ENCODE measurements at places on chromosomes 16 and 17.

DNA sequence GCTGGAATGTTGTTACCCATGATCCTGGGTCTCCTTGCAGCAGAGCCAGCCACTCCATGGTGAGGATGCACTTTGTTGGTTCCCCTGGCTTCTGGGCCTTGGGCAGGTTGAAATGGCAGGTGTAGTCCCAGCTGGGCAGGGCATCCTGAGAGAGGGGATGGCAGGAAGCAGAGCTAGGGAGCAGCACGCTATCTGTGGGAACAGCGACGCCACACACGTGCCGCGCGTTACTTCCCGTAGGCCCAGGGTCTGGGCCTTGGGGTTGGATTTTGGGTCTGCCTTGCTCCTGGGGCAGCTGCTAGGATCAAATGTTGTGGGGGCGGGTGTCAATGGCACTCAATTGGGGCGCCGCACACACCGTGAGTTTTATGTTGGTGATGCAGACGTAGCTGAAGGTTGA is 368.0 kb downstream of the CPPED1 start:
- no peak for DNase-seq

- DNase-seq: no peak
Measured at GRCh38 chr16:51392521-51393187, 241.6 kb upstream of the SALL1 start.

- DNase-seq: no peak
Measured at GRCh38 chr16:88368036-88368435, 14.7 kb upstream of the ZNF469 start.

- no peak for DNase-seq
Measured at GRCh38 chr17:49859991-49860953, 12.4 kb upstream of the TAC4 start.

DNA sequence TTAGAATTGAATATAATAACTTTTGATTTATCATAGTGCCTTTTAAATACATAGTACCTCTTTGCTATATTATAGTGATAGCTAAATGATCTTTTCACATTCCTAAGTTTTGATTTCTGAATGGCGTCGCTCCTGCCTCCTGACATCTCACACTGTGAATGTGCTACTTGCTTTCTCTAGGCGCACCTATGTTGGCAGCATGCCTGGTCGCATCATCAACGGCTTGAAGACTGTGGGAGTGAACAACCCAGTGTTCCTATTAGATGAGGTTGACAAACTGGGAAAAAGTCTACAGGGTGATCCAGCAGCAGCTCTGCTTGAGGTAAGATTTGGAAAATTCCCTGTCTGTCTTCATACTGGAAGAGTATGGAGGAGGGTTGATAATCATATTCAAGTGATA is 29.8 kb upstream of the ABCC11 start:
- no peak for DNase-seq

GRCh38 chr17:16980813-16981731 is 9.2 kb upstream of the TNFRSF13B start:
- no peak for DNase-seq

DNA sequence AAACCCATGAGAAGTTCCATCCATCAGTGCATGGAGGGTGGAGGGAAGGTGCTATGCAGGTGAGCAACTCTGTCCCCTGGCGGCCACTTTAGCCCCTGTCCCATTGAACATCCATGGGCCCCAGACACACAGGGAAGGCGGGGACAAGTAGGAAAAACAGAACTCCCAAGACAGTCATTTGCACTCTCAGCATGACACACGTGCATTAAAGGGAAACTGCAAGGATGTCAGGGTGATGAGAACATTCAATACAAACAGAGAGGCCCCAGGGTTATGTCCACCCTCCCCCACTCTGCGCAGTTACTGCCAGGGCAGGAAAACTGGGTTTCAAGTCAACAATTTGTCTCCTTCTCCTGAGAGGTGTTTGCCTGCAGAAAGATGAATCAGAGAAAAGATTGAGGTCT is 44.0 kb upstream of the AKTIP start:
- DNase-seq: no peak

- no peak for DNase-seq
Measured at GRCh38 chr16:49472598-49472997, 99.0 kb downstream of the C16orf78 start.

DNA sequence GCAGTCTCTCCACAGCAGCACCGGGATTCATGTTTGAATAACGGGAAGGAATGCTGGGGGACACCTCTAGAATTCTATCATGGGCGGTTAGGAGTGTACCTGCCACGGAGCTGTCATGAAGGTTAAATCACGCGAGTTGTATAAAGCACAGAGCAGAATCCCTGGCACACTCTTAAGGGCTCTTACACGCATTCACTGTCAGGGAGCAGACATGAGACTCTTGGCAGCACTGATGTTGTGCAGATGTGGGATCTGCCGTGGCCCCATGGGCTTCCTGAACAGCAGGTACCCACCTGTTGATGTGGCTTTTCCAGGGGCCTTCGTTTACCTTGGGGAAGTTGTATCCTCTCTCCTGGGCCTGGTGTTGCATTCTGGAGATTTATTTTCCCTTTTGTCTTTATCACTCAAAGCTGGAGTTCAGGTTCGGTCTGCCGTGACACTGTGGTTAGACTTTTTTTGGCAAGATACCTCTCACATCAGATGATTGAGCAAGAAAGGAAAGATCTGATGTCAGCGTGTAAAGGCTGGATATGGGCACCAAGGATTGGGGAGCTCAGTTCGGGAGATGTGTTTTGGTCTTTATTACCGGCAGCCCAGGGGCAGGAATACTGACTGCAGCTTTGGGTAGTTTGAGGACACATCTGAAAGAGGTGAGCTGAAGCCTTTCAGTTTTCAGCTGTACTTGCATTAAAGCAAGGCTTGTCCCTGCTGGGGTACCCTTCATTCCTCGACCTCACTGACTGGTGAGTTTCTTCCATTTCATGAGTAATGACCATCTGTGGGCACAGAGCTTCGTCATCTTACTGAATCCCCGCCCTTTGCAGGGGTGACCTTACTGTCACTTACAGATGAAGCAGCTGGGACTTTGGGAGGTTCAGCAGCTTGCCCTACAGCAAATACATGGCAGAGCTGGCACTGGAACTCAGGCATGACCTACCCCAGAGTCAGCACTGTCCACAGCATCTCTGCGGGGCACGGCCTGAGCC is 19.3 kb downstream of the KNOP1 start:
- no peak for DNase-seq
